ENCODE measurements at places on chromosomes 2 and 18.

- no peak for DNase-seq
These were observed 104.2 kb upstream of the FZD7 start for GRCh38 chr2:201929281-201930026.

GRCh38 chr2:209592106-209592505 lies 168.3 kb downstream of the MAP2 start:
- no peak for DNase-seq

- DNase-seq = no peak
These were observed 44.2 kb downstream of the PLCL1 start for GRCh38 chr2:197848602-197849001.

GRCh38 chr2:56580242-56580641 lies 396.5 kb downstream of the CCDC85A start:
- DNase-seq = no peak

- no peak for DNase-seq
These were observed 652 bp downstream of the NEU4 start for GRCh38 chr2:241809383-241810306.

GRCh38 chr2:17869128-17869527 lies 9.3 kb upstream of the KCNS3 start:
- no peak for DNase-seq

- no peak for DNase-seq
These were observed 332.9 kb downstream of the EIPR1 start for GRCh38 chr2:3044587-3045317.

- no peak for DNase-seq
These were observed 16.3 kb upstream of the RMND5A start for GRCh38 chr2:86703704-86704361.

DNA sequence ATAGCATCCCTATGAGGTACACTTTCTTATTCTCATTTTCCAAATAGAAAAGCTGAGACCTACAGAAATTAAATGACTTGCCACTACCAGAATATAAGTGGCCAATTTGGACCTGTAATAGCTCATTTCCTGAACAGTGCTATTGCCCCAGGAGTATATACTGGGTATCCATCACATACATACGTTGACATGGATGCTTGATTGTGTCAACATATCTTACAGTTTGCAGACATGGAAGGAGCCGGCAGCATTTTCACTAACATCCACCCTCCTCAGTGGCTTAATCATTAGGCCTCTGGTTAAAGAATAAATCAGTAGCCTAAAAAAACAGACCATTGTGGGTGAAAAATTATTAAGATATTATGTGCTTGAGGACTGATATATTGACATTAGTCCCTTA lies 829.3 kb downstream of the LRP1B start:
- no peak for DNase-seq

- no peak for DNase-seq
These were observed 57.4 kb upstream of the PCBP1 start for GRCh38 chr2:70029814-70030409.

DNA sequence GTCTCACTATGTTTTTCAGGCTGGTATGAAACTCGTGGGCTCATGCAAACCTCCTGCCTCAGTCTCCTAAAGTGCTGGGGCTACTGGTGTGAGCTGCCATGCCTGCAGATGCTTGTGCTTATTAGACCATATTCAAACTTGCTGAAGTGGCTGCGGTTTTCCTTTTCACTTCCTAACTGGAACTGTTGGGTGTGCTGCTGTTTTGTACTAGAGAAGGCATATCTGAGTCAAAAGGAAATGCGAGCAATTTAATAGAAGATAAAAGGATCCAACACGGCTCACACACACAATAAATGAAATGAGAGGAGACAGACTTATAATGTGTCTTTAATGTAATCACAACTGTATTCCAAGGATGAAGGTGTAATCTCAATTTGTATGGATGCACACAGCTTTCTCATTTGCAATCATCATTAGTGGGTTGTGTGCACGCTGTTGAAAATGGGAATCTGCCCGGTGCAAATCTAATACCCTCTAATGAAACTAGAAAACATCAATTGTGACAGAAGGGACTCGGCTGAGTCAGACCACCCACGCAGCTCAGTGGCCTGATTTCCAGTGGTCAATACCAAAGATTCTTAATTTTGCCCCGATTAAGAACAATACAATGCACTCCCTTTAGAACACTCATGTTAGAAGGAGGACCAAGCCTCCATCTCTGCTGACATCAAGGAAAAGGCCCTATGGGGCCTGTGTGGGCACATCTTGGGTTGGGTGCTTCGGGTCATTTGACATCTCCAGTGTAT lies 532.7 kb downstream of the TDRD15 start:
- DNase-seq = no peak

DNA sequence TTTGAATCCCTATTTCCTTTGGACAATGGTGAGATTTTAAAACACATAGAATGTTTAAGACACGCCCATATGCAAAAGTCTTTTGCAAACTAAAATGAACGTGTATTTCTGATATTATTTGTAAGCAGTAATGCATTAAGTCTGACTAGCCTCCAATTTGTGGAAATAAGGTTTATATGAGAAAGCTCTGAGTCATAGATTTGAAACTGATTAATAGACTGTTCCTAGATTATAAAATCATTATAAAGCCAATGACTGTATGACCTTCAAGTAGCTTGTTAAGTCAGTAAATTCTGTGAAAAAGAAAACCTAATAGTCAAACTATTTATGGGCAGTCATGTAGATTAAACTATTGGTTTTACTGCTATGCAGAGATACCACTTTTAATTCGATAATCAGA lies 12.8 kb upstream of the EFEMP1 start:
- no peak for DNase-seq

- no peak for DNase-seq
These were observed 72.4 kb downstream of the ZNF521 start for GRCh38 chr18:25279556-25279955.

GRCh38 chr2:98388081-98388480 lies 41.8 kb downstream of the CNGA3 start:
- DNase-seq = no peak

DNA sequence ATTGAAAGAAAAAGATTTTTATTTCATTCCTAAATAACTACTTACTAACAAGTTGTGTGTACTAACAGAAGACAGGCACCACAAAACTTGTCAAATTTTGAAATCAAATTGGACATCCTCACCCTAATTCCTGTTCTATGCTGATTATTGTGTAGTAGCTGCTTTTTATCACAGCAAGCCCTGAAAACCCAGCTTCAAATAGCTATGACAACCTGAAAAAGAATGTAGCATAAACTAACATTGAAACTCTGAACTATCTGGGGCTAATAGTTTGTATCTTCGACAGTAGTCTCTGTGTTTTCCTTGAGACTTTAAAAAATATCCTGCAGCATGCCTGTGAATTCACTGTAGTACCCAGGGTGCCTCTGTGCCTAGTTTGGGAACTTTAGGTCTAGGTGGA lies 122.6 kb downstream of the WDPCP start:
- no peak for DNase-seq

DNA sequence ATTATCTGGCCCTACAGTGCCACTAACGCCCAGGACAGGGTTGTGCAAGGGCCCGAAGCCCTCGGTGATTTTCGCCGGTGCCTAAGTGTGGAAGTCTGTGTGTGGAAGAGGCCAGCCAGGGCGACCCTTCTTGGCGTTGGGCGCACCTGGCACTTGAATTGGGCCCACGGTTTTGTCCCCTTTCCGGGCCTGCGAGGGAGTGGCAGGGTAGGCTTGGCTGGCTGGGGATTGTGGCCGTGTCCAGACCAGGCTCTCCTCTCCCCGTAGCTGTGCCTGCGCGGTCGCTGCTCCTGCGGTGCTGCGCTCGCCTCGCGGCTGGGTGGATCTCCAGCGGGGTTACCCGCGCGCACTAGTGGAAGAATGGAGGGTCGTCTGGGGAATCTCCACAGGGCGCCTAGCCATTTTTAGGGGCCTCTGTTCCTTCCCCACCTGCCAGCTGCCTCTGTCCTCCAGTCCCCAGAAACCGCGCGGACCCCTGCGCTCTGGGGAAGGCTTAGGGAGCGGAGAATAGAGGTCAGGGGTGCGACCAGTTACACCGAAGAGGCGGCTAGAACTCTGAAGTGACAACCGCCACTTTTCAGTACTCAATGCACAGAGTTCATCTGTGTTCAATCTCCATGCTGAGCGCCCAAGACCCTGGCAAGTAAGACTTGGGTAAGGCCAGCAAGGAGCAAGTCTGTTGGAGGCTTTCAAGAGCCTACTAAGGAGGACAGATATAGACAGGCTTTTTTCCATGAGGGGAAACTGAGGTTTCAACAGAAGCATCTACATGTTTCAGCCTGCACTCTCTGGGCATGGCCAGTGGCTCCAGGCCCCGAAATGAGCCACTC lies 16.0 kb downstream of the EVX2 start:
- DNase-seq = no peak

DNA sequence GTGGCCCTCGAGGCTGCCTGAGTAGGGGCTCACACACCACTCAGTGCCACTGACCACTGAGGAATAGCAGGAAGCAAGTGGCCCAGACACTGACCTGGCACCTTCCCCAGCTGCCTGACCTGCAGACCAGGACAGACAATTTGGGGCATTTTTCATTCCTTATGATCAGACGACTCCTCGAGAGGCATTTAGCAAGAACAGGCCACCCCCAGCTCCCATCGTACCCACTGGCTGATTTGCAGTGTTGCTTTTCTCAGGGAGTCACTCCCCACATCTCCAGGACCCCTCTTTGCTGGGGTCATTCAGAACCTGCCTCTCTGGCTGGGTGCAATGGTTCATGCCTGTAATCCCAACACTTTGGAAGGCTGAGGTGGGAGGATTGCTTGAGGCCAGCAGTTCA lies 185.7 kb downstream of the HAUS1 start:
- no peak for DNase-seq

DNA sequence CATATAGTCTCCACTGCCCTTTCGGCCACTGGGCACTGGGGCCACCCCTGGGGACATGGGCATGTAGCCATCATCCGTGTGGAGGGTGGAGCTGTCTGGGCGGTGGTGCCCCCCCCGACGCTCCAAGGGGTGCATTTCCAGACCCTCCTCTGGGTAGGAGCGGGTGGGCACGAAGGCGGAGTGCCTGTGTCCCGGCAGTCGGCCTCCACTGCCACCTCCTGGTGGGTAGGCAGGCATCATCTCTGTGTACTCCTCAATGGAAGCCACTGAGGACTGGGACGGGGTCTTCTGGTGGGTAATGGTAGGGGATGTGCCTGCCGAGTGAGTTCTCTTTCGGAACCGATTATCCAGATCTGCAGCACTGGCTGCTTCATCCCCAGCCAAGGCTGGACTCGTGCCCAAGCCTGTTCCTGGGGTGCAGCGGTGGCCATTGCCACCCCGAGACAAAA lies 2.8 kb downstream of the IRS1 start:
- peak; percentile 9 for DNase-seq

- no peak for DNase-seq
These were observed 159.2 kb downstream of the RIT2 start for GRCh38 chr18:42956287-42956686.

DNA sequence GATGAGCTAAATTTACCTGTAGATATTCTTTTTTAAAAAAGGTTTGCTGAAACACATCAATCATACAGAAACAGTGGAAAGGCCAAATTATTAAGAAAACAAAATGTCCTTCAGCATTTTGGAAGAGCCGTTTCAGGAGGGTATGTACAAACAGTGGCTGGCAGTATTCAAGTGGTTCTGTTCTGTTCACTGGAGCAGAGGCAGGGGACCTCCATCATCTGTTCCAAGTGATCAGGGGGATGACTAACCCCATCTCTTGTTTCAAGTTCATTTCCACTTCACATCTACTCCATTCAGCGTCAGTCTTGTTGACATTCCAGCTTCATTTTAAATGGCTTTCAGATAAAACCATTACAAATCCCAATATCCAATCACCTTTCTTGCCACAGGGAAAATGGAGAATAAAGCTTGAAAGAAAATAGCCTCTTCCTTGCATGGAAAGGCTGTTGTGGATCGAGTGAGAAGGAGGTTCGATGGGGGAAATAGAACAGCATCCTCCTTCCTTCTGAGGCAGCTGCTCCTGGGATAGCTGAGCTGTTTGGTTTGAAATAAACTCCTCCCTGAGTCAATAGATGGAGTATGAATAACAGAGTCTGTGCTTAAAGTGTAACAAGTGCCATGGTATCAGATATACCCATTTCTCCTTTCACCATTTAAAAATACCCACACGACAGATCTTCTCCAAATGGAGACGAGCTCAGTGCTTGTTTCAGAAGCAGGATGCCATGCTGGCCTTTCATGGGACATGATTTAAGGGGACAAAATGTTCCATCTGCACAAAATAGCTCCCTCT lies 63.7 kb upstream of the OTOF start:
- DNase-seq = no peak

GRCh38 chr18:75297731-75298130 lies 87.1 kb downstream of the TSHZ1 start:
- no peak for DNase-seq

- no peak for DNase-seq
These were observed 31.8 kb downstream of the SERPINB5 start for GRCh38 chr18:63508596-63508995.

DNA sequence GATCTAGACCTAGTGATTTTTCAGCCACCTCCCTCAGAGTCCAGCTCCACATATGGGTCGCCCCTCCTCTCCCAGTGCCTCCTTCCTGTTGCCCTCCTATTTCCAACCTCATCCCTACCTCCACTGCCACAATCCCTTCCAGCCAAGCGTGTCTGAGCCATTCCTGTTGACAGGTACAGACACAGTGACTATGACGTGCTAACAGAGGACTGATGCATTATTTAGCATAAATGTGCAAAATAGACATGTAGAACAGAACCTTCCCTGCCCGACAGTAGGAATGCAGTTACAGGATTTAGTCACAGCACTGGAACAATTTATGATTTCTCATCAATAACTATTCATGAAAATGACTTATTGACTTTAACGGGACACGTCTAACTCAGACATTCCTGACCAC lies 84.4 kb upstream of the PPP1CB start:
- no peak for DNase-seq

- no peak for DNase-seq
These were observed 306.2 kb downstream of the PTPRM start for GRCh38 chr18:7873316-7873715.

DNA sequence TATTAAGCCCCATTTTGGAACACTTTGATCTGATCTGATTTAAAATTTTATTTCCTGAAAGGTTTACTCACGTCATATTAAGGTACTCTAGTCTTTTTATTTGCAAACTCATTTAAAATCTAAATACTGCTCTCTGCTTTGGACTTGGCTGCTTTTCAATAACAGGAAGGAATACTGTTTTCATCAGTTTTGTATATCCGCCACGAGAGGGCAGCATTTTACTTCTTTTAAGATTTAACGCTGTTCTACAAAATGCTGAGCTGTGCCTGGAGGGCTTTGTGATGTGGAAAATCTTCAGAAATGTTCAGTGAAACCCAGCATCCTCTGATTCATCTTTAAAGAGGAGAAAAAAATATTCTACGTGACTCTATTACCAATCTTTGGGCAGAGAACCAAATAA lies 37.5 kb upstream of the SLC38A11 start:
- DNase-seq = peak; percentile 5

DNA sequence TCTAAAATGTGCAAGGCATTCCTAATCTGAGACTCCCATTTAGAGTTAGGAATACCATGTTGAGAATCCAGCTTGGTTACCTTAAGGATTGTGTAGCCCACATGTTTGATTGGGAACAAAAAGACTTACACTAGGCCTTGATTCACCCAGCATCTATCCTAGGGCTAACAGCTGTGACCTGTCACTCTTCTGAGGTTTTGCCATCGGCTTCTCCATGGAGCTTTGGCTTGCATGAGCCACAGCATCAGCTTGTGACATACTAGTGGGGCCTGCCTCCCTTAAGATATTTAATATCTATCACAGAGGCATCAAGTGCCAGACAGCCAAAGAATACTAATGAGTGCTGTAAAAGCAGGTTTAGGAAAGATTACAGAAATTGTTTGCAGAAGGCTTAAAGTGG lies 241.3 kb upstream of the UBE2E3 start:
- no peak for DNase-seq
